ENCODE measurements at places on chromosomes 5 and 9.

DNA sequence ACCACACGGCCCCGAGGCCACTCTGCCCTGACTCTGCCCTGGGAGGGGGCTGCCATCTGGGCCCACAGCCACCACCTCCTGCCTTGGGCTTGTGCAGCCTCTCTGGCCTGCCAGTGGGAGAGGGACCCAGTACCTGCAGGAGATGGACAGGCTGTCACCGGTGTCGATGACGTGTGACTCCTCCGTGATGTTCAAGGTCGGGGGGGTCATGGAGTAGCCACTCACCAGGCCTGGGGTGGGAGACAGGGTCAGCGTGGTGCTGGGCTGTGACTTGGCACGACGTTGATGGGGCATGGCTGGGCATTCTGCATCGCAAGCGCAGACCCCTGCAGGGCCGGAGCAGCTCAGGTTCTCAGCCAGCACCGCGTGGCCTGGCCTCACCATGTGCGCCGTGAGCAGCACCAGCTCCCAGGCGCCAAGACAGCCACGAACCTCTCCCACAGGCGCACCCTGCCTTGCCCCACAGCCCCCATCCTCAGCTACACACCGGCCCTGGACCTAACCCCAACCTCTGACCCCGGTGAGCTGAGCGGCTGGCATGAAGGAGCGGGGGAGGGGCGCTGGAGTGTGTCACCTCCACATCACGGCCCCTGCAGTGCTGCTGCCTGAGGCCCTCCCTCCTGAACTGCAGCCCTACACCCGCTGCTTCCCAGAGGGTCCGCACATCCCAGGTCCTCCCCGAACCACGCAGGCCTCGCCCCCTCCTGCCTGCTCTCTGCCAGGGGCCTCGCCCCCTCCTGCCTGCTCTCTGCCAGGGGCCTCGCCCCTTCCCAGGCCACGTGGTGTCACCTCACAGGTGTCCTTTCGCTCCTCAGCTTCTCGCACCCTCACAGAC, 17.6 kb downstream of the FLT4 start:
- DNase-seq = no peak

GRCh38 chr9:135130207-135130976, 42.9 kb downstream of the OLFM1 start:
- DNase-seq = peak; percentile 15

GRCh38 chr5:151903243-151903653, 21.4 kb downstream of the GLRA1 start:
- no peak for DNase-seq

DNA sequence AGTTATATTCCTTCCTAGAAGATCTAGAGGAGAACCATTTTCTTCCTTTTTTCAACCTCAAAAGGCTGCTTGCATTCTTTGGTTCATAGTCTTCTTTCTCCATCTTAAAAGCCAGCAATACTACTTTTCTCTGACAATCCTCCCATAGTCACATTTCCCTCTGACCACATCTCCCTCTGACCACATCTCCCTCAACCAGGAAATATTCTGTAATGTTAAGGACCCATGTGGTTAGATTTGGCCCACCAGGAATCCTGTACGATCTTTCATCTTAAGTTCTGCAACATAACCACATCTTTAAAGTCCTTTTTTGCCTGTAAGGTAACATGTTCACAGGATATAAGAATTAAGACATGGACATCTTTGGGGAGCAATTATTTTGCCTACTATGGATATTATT, 179.4 kb upstream of the SPEF2 start:
- DNase-seq = no peak

GRCh38 chr5:36621985-36622384, 15.6 kb downstream of the SLC1A3 start:
- no peak for DNase-seq

DNA sequence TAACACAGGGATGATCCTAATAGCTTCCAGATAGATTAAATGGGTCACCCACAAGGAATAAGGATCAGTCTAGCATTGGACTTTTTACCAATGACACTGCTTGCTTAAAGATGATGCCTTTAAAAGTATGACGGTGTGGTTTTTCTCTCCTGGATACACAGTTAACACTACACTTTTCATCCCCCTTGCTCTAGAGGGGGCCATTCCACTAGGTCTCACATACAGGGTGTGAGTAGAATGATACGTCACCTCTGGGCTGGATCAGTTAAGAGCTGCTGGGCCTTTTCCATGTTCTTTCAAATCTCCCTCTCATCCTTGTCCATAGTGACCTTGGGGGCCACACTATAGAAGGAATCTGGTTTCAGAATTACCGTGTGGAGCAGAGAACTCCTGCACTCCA, 140.6 kb downstream of the FSTL4 start:
- no peak for DNase-seq

DNA sequence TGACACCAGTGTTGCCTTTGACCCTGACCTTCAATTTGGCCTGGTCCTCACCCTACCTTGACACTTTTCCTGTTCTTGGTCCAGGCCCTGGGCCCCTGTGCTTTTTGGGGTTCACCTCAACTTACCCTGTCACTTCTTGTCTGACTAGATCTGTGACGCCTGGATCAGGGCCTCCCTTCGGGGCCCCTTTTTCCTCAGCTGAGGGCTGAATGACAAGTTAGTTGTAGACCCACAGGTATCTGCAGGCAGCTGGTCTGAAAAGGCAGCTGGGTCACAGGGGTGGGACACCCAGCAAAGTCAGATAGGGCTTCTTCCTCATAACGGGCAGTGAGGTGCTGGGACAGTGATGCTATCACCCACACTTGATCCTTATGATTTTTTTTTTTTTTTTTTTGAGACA, 10.0 kb upstream of the MYORG start:
- no peak for DNase-seq

GRCh38 chr5:15737036-15737821, 237.2 kb downstream of the FBXL7 start:
- DNase-seq = no peak
